CD4-positive, alpha-beta T cell treated with Interleukin-4 for 1 hour (primary cell): ENCODE measurements at places on chromosomes 6 and 20.

GRCh38 chr20:57114290-57115005 lies 152.0 kb downstream of the BMP7 start:
- DNase-seq = no peak

DNA sequence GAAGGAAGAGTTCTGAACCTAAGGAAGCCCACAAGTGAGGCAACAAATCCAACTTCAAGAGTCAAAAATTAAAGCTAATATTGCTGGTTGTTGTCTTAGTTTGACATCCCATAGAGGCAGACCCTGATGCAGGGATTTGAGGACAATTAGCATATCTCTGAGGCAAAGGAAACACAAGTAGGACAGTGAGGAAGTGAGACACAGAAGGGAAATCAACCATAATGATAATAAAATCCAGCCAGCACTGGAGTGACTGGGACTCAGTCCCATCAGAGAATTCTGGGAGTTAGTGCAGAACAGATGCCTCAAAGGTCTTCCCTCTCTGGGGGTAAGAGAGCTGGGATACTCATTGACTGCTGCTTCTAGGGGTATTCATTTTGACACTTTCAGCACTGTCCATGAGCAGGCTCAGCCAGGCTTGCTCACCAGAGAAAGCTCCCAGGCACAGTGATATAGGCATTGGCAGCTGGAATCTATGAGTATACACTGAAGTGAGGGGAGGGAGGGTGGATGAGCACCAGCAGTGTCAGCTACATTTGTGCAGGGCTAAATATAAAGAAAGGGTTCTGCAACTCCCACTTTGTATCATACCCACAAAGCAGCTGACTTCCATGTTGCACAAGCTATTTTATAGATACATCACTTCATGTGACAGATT lies 43.4 kb upstream of the SPTLC3 start:
- DNase-seq = no peak

GRCh38 chr6:18327626-18328025 lies 59.5 kb upstream of the RNF144B start:
- peak; percentile 44 for DNase-seq

DNA sequence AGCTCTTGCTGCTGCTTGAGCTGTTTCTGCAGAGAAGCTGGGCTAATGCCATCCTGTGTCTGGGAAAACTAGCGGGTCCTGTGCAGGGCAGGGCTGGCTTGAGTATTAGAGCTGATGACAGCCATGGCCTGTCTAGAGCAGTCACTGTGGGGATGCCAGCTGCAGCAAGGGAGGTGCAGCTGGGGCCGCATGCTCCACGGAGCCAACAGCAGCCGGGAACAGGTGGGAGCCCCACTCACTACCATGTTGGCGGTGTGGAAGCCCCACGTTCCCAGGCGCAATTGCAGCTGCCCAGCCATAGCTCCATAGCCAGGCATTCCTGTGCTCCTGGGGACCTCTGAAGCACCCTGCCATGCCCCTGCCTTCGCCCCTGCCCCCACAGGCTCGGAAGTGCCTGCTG lies 212.9 kb downstream of the TFAP2C start:
- no peak for DNase-seq

DNA sequence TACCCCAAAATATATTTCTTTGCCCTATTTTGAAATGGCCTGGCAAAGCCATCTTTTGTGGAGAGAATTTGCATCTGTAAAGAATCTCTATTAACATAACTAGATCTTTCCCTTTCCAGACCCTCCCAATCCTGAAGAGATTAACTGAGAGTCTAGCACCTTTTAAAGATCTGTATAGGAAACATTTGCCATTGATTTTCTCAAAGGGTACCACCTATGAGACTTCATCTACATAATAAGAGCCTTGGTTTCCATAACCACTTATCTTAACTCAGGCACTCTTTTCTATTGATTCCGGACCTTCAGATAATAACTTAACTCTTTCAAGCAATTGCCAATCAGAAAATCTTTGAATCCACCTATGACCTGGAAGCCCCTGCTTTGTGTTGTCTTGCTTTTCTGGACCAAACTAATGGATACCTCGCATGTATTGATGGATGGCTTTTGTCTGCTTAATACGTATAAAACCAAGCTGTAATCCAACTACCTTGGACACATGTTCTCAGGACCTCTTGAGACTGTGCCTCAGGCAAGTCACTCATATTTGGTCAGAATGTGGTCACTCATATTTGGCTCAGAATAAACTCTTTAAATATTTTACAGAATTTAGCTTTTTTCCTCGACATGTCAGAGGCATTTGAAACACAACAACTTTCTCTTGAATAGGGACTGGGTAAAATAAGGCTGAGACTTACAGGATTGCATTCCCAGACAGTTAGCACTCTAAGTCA lies 31.4 kb downstream of the SLC22A2 start:
- no peak for DNase-seq

- DNase-seq = no peak
Observed at GRCh38 chr6:157492249-157492648, 111.3 kb downstream of the ZDHHC14 start.

DNA sequence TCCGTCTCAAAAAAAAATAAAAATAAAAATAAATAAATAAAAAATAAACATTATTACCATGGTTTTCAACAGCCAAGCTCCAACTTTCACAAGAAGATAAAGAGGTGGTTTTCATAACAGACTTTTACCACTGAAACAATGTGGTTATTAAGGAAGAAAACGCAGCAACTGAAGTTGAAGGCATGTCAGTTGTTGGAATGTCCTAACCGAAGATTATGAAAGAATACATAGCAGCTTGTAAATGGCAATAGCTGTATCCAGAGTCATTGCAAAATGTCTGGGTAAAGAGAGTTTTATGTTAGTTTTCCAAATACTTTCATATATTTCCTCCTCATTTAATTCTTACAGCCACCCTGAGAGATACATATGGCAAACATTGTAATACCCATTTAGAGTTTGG lies 161.6 kb upstream of the MARCKS start:
- DNase-seq = no peak

DNA sequence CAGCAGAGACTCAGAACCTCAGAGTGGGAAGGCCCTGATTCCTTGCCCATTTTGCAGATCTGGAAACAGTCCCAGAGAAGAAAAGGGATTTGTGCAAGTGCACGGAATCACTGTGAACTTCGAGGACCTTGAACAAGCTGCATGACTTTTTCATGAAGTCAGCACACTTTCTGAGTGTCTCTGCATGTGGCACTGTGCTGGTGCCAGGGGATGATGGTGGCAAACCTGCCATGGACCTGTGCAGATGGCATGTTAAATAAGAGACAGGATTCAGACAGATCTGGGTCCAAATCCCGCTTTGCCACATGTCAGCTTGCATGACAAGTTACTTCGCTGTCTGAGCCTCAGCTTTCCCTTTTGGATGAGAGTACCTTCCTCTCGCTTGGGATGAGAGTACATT lies 26.8 kb downstream of the ZNF831 start:
- DNase-seq = no peak

- no peak for DNase-seq
Observed at GRCh38 chr6:150482883-150483409, 114.1 kb downstream of the IYD start.

GRCh38 chr6:18326001-18326400 lies 61.1 kb upstream of the RNF144B start:
- DNase-seq = no peak

GRCh38 chr20:31707994-31708735 lies 14.5 kb downstream of the BCL2L1 start:
- no peak for DNase-seq

DNA sequence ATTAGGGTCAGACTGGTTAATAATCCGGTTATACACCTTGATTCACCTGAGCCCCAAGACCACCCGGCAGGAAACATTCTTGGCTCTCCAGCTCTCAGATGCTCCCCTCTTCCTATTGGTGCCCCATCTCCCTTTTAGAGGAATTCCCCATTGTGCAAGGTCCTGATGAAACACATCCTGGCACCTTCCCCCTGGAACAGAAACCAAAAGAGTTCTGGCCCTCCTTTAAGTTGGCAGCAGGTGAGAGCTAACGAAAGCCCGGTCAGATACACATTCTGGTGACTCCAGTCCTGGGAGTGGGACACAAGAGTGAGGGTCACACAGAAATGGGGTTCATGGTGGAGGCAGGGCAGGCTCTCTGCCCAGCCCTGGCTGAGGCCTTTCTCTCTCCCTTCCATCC lies 32.2 kb downstream of the RSPO4 start:
- no peak for DNase-seq

DNA sequence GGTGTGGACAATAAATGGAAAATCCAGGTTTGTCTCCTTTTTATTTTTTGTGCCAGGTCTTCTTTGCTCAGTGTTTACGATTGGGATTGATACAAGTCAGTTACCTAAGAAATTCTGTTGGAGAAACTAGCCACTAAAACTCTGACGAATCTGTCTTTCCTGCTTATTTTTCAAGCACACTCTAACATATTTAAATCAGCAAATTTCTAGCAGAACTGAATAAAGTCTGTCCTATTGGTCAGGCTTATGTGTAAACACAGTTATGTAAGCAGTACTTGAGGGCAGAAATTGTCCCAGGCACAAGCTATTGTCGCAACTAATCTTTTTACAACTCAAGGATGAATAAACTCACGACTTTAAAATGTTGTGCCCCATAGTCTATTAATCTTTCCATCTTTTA lies 12.1 kb upstream of the EXOC2 start:
- no peak for DNase-seq

GRCh38 chr6:123658848-123659247 lies 22.1 kb upstream of the TRDN start:
- DNase-seq = no peak

DNA sequence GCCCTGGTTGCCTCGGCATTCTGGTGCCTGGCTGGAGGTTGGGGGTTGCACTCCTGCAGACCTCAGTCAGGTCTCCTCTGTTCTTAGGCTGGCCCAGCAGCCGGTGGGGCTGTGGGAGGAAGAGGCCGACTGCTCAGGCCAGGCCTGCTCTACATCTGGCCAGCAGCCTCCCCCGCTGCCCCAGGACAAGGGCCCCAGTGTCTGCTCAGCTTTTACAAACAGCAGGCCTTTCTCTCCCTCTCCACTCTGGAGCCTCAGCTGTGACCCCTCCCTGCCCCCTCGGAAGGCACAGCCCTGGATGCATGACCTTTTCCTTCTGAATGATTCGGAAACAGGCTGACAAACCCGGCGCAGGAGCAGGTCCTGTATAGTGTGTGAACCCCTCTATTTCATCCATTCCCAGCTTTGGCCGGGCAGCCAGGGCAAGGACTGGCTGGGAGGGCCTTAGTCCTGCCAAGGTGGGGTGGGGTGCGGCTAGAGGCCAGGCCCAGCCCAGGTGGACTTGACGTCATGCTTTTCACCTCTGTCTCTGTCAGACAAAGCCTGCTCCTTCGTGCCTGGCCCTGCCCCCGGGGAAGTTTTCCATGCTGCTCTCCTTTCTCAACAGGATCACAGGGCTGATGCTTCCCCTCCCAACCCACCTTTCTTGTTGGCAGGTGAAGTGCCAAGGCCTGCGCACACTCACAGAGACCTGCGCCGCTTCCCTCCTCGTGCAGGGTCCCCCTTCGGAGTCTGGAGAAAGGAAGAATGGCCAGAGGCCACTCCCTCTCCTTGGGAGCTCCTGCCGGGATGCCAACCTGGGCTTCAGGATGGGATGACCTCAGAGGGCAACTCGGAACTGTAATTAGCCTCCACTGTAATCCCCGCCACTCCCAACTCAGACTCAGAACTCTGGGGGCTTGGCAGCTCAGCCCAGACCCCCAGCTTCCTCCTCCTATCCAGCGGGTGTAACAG lies 10.1 kb upstream of the ITPR3 start:
- DNase-seq = no peak

- DNase-seq = peak; percentile 25
Observed at GRCh38 chr6:12637960-12638641, 78.5 kb upstream of the PHACTR1 start.

- no peak for DNase-seq
Observed at GRCh38 chr6:117555262-117555849, 47.0 kb downstream of the GOPC start.

- no peak for DNase-seq
Observed at GRCh38 chr6:111361648-111362047, 121.4 kb downstream of the REV3L start.

DNA sequence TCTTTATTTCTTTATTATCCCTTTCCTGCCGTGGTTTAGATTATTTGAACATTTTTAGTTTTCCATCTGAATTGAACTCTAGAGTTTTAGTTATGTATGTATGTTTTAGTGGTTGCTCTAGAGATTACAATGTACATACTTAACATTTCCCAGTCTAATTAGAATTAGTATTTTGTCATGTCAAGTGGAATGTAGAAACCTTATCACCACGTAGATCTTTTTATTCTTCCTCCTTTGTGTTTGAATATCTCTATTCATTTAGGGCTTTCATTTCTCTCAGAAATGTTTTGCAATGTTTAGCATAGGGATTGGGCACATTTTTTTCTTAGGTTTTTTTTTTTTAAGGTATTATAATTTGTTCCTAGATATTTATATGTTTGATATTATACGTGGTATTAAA lies 73.1 kb upstream of the EZR start:
- DNase-seq = no peak

DNA sequence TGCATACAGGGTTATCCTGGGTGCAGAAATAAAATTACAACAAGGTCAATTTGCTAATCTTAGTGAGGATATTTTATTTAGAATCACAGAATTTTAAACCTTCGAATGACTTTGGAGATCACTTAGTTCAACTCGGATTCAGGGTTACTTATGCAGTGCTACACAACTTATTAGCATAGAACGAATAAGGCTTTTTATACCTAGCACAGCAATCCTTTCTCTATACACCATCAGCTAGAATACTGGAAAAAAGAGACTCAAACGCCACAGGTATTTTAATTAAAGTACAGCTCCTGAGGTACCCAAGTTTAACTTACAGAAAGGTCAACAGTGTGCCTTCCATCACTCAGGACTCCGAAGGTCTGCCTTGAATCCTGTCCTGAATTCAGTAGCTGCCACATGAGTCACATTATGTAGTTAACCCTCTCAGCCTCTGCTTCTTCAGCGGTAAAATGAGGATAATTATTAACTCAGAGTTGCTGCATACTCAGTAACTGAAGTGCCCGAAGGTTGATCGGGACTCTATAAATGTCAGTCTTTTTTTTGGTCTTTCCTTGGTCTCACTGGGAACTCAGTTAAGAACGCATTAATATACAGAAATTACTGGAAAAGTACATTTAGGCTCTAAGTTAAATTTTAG lies 6.0 kb upstream of the QKI start:
- DNase-seq = no peak

DNA sequence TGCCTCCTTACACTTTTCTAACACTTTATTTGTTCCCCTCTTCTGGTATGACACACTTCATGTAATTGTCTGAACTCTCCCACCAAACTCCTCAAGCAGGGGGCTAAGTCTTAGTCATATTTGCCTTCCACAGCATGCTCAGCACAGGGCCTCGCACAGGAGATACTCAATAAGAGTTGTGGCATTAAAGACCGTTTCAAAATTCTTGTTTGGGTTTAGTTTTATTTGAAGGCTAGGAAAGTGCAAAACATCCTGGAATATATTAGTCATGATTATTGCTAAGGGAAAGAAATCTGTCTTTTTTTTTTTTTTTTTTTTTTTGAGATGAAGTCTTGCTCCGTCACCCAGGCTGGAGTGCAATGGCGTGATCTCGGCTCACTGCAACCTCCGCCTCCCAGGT lies 137.6 kb upstream of the ECI2 start:
- DNase-seq = no peak

DNA sequence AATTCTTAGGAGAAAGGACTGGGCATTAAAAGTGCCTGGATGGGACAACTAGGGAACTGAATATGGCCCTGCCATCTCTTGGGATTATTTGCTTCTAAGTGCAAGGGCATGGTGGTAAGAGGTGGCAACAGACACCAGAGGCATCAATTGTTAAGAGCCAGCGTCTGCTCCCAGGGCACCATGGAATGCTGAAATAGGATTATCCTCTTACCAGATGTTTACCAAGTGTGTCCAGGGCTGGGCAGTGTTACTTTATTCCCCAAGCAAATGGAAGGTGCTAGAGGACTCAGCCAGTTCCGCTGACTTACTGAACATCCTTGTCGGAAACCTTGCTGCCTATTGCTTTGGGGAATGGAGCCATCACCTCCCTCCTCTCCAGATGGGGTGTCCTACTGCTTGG lies 273.6 kb upstream of the SUPT3H start:
- no peak for DNase-seq
